Activated T-cell treated with anti-CD3 and anti-CD28 coated beads, Interleukin-2, amount 50 U/mL, for 48 hours (primary cell): ENCODE measurements at places on chromosomes 2 and 18.

DNA sequence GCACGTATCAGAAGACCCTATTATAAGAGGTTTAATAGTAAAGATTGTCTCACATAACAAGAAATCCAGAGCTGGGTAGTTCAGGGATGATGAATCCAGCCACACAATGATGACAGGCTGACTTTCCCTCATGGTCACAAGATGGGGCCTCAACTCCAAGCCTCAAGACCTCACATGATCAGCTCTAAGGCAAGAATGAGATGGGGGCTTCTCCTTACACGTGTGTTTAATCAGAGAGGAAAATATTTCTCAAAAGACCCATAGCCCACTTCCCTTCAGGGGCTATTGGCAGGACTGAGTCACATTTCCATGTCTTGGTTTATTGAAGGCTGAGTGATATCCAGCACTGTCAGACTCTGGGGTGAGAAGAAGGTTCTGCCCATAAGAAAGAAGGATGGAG lies 100.2 kb upstream of the FOSL2 start:
- no peak for DNase-seq

- no peak for DNase-seq
These were observed 59.8 kb downstream of the BMP10 start for GRCh38 chr2:68811364-68811763.

- DNase-seq: no peak
These were observed 37.4 kb upstream of the SATB2 start for GRCh38 chr2:199495147-199495546.

- DNase-seq: peak; percentile 40
These were observed 94.6 kb upstream of the PPP1CB start for GRCh38 chr2:28656937-28657615.

GRCh38 chr2:207681431-207681830 lies 30.0 kb upstream of the CCNYL1 start:
- DNase-seq: no peak

- DNase-seq: no peak
These were observed 1412.0 kb upstream of the ZEB2 start for GRCh38 chr2:145931781-145932395.

DNA sequence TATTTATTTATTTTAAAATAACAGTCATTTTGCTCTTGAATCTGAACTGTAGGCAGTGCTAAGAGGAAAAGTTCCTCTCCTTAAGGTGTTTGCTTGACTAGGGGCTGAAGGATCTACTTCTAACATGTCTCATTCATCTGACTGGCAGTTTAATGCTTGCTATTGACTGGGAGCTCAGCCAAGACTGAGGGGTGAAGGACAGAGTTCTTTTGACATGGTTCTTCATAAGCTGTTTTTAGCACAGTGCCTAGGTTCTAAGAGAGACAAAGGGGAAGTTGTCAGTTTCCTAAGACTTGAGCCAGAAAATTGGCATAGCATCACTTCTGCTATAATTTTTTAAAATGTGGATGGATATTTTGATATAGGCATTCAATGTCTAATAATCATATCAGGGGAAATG lies 73.0 kb downstream of the COMMD1 start:
- DNase-seq: no peak
